ENCODE measurements at places on chromosomes 3 and 15.

DNA sequence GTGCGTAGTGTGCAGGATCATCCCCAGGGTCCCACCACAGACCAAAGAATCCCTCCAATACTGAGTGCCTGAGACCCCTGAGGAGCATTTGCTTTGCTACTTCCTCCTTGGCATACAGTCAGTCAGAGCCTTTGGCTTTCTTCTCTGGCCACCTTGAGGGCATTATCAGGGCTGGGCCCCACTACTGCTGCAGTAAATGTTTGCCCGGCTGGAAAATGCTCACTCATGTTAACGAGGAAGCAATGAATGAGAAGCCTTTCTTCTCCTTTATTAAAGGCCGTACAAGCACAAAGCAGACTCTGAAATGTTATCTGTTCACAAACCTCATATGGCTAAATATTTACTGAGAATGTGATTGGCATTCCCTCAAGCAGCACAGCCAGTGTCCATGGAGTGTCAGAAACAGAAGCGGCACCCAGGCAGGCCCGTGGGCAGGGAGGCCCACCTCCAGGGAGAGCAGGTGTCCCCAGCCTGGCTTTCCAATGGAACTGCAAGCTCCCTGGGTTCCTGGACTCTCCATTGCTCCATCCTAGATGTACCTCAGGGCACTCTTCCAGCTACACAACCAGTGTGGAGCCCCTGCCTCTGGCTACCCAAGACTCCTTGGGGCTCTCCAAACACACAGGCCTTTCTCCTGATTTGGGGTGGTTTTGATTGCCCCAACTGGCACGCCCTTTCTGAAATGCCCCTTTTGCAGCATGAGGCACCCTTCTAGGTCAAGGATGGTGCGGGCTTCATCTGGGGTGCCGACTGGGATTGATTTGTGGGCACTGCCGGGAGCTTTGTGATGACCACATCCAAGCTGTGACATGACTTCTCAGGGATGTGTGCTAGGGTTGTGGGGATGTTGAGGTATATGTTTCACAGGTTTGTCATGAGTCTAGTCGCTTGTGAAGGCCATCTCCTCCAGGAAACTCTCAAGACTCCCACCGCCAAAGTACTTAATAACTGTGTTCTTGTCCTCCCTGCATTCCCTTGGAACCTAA is 195.6 kb downstream of the FAM43A start:
- no peak for ATAC-seq

- ATAC-seq, result no peak
These were observed 74.0 kb upstream of the SAMMSON start for GRCh38 chr3:69925506-69925905.

- ATAC-seq, result no peak
These were observed 220.5 kb downstream of the OPA1 start for GRCh38 chr3:193813501-193813830.

DNA sequence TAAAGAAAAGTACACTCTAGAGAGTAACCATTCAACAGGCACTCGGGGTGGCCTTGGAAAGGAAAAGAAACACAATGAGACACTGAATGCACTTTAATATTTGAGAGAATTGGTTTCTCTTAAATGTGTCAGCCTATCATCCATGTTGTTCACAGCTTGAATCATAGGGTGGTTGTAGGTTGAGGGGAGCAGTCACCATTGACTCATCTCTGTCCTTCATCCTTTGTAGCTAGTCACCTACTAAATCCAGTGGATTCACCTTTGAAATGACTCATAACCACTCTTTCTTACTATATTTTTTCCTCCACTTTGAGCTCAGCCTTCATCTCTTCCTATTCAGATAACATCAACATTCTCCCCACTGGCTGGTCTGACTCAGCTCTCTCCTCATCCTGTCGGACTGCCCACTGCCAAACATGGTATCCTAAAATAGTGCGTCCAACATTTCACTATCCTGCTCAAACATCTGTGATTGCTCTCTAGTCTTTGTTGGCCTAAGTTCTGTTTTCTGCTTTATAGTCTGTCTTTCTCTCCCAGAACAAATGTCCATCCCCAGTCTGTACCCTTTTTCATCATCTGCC is 182.7 kb upstream of the GADL1 start:
- ATAC-seq, result peak; percentile 99

GRCh38 chr15:40428185-40428584 is 12.6 kb upstream of the BAHD1 start:
- ATAC-seq, result no peak

GRCh38 chr3:135927155-135927554 is 38.4 kb upstream of the PPP2R3A start:
- ATAC-seq, result peak; percentile 27

- ATAC-seq, result no peak
These were observed 7.6 kb upstream of the SEMA7A start for GRCh38 chr15:74441248-74441941.

DNA sequence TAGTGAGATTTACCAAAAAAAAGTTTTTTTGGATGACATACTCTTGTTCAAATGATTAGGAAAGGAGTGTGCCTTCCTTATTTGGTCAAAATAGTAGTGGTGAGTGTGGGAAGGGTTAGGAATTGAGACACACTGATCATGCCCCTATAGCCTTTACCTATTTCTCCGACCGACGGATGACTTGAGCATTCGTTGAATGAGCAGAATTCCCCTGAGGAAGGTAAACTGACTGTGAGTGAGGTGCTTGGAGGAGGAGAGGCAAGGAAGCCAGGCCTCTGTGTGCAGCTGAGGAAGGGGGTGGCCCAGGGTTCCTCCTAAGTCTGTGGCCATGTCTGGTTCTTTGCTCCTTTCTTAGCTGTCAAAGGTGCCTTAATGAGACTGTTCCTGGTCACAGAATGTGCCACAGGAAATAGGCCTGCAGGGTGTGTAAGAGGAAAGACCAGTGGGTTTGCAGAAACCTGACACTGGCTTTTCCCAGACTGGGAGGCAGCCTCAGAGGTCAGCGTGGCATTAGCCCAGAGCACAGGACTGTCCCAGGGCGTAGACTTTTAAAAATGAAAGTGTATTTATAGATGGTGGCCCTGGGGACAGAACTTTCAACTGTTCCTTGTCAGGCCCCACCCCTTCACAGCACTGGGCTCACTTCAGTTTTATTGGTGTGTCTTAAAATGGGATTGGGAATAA is 307.7 kb upstream of the C2CD4B start:
- ATAC-seq, result peak; percentile 56

GRCh38 chr3:23594066-23594465 is 211.7 kb upstream of the UBE2E1 start:
- ATAC-seq, result no peak

DNA sequence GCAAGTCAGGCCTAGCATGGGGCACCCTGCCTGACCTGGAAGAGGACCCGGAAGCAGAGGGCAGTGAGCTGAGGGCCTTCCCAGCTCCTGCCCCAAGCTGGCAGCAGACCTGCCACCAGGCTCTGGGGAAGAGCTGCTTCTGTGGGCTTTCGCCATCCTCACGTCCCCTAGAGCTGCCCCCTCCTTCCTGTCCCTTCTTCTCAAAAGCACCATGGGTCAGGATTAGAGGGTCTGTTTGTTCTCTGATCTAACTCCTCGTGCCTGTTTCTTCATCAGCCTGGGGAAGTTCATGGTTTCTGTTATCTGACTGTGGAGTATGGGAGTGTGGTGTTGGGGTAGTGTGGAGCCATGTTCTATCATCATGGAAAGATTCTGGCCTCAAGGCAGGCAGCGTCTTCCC is 58.4 kb upstream of the POLG start:
- ATAC-seq, result no peak

DNA sequence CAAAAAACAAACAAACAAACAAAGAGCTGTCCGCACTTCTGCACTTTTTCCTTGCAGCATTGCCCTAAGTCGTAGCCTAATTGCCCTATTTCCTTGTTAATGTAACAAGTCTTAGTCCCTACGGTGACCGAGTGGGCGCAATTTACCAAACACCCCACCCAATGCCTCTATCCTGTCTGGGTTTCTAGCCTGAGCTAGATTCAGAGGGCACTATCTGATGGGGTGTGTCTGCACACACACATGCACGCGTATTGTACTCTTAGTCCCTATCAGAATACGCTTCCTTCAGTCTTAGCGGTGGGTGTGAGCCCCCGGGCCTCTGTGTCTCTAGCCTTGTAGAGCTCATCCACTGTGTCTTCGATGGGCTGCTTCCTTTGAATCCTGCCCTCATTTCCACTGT is 125.9 kb upstream of the DLG1 start:
- no peak for ATAC-seq

DNA sequence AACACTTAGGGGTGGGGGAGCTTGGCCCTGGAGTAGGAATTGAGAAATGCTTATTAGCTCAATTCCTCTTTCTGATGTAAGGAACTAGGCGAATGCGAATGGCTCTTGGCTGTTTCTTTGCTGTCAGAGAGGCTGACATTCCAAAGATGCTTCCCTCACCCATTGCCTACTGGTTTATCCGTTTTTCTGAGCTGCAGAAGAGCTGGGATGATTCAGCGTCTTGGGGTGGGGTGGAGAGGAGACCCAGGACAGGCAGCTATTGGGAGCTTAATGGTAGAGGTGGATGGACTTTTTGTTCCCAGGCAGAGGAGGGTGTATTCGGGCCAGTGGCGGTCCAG is 9.8 kb downstream of the PLEKHO2 start:
- ATAC-seq, result peak; percentile 83

DNA sequence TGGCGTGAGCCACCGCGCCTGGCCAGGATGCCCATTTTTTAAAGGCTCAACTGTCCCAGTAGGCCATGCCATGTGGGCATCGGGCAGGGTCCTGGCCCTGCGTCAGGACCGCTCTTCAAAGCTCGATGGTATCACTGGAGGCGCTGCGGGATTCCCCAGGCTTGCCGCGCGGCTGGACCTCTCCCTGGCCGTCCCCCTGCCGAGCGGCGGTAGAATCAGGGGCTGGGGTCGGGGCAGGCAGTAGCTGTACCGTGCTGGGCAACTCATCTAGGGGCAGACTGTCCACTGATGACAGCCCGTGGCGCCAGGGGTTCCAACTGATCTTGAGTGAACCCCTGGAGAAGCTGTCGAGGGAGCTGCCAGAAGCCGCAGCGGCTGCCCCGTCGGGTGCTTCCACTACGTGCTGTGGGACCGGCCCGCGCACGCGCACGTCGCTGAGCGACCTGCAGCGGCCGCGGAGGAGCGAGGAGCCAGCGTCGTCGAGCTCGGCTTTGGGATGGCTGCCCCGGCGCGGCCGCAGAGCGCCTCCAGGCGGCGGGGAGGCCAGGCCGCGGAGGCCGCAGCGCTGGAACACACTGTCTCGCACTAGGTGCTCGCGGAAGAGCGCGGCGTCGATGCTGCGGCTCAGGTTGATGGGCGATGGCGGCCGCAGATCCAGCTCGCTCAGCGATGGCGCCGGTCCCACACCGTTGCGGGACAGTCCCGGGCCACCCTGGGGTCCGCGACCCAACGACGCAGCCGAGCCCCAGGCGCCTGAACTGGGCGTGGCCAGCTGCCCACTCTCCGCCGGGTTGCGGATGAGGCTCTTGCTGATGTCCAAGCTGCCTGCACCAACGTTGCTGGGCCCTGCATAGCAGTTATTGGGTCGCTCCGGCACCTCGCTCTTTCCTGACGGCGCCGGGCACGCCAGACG is 5.8 kb downstream of the PRRT3 start:
- peak; percentile 90 for ATAC-seq

- ATAC-seq, result no peak
These were observed 1.2 kb upstream of the C3orf70 start for GRCh38 chr3:185153861-185154629.

GRCh38 chr3:65829228-65829627 is 209.5 kb downstream of the MAGI1 start:
- ATAC-seq, result no peak

GRCh38 chr3:139935016-139935865 is at the start of gene CLSTN2:
Gene CLSTN2, plus strand, starts transcription at chr3:139935185.
- ATAC-seq, result peak; percentile 76

GRCh38 chr15:89912674-89913396 is at the start of gene ARPIN:
Gene ARPIN, minus strand, starts transcription at chr15:89912952. Its CDS starts 117 bp downstream, at chr15:89912835.
- ATAC-seq, result peak; percentile 88

DNA sequence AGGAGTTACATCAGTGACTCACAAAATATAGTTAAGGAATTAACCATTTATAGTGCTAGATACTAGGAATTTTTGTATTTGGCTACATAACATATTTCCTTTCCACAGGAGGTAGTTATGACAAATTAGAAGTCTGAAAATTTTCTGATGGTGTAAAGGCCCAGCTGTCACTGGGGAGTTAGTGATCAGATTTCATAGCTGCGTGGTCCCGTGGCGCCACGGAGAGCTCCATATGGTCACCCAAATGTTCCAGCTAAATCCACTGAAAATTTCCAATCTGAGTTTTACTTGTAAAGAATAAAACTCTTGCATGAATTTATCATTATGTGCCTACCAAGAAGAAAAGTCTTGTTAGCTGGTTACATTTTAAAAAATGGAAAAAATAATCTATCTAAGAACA is 368.9 kb upstream of the PLSCR5 start:
- no peak for ATAC-seq

GRCh38 chr15:83210619-83211018 is 3.0 kb upstream of the HDGFL3 start:
- peak; percentile 13 for ATAC-seq

GRCh38 chr3:9881441-9881840 is 1.4 kb upstream of the CIDEC start:
- no peak for ATAC-seq

DNA sequence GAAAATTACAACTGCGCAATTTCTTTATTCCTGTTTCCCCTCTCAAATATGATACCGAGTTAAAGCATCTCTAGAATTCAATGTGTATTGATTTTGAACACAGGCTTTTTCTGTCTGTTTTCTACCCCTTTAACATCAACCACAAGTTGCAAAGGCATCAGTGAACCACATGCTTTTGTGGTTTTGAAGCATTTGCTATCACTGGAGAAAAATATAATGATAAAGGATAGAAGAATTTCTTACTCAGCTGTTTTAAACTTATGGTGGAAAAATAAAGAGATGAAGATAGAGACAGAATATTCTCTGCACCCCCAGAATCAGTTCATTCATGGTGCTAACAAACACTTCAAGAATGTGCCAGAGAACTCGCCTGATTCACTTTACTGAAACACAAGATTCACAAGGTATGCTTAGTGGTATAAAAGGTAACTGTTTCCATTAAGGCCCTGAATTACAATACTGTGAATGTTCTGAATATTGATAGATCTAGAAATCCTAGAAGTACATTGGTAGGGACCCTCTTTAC is 9.5 kb upstream of the DPPA4 start:
- ATAC-seq, result no peak

DNA sequence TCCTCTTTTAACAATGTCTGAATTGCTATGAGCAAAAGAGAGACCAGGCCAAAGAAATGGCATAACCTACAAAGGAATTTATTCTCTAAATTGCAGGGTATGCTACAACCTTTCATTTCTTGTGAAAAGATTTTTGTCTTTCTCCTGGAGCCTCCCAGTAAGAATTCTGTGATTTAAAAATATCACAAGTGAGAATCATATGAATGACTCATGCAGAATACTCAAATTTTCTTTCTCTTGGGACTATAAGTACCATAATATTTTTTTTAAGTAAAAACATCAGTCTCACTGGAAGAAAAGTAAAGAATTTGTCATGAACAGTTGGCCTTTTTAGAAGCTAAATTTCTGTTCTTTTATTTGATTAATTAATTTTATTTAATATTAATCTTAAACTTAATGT is 26.3 kb downstream of the SYNPR start:
- no peak for ATAC-seq

- ATAC-seq, result no peak
These were observed 136.9 kb upstream of the CFAP20DC start for GRCh38 chr3:59186725-59187124.

GRCh38 chr15:89364341-89364740 is 29.7 kb upstream of the POLG start:
- ATAC-seq, result no peak

GRCh38 chr3:170641510-170642236 is 55.8 kb upstream of the SLC7A14 start:
- ATAC-seq, result no peak
